Osteocyte (in vitro differentiated cells): ENCODE measurements at places on chromosomes 16 and 17. TPM values are rescaled to one million over a fixed set of nuclear protein-coding genes. Genes with fewer than 3 reads are reported as not detected.

GRCh38 chr17:63370696-63371095 is 75.4 kb downstream of the CYB561 start:
- DNase-seq: no peak

DNA sequence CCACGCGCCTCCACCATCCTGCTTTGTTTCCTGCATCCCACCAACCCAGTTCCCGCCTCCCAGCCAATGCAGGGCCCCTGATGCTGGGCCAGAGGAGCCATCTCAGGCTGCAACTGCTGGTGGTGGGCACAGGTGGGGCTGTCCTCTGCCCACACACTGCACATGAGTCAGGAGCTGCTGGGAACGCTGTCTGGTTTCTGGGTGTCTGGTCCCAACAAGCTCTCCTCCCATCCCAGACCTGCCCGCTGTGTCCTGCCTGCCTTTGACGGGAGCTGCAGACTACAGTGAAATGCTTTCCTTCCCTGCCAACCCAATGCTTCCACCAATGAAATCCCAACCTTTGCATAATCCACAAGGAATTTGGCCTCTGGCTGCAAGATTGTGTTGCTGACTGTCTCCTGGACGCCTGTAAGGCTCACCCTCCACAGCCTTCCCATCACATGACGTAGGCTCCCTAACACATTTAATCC is 98.9 kb downstream of the N4BP1 start:
- DNase-seq: no peak

DNA sequence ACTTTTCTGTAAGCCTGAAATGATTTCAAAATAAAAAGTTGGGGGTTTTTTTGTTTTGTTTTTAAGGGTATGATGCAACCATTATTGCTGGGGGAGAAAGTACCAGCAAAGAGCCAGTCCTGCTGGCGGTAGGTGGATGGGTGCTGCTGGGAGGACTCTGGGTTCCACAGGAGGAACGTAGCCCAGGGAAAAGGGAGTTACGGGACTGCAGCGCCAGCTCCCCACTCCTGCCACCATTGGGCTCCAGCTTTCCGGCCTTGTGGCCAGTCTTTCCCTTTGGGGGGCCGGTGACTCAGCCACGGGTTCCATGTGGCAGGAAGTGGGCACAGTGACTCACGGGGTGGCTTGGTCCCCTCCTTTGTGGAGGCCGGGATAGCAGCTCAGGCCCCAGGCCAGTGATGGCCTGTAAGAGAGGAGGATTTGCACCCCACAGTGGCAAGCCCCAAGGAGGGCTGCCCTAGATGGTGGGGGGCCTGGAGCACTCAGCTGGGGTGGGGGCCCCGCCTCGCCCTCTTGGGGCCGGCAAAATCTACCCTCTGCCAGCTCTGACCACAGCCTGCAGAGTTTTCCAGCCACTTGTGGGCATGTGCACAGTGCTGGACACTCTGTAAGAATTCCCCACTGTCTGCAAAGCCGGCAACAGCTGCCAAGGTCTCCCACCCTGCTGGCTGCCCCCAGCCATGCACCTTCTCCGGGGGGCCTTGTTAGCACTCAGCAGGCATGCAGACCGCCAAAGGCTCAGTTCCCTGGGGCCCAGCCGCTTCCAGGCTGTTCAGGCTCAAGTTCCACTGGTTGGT is 30.4 kb downstream of the SOCS3 start:
- no peak for DNase-seq

DNA sequence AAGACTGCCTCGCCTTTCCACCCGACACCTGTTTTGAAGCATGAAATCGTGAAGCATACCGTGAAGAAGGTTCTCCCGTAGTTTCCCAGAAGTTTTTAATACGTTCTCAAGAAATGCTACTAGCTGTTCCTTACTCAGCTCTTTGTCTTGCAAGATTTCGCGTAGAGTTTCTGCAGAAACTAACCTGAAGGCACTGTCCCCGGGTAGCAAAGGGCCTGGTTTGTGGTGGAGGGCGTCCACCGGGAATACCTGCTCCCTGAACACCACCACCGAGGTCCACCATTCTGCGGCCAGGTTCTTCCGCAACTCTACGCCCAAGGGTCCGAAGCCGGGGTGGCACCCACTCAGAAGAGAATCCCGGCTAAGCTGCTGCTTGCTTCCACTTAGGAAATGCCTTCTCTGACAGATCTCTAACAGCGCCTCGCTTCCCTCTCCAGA is 487 bp downstream of the POLG2 start:
- no peak for DNase-seq

- DNase-seq: no peak
Observed at GRCh38 chr16:52446080-52446479, 100.9 kb downstream of the TOX3 start.

GRCh38 chr17:30534938-30535921 is 58.0 kb downstream of the GOSR1 start:
- no peak for DNase-seq

GRCh38 chr17:7849130-7849750 is 5.6 kb upstream of the TMEM88 start:
- DNase-seq: no peak

DNA sequence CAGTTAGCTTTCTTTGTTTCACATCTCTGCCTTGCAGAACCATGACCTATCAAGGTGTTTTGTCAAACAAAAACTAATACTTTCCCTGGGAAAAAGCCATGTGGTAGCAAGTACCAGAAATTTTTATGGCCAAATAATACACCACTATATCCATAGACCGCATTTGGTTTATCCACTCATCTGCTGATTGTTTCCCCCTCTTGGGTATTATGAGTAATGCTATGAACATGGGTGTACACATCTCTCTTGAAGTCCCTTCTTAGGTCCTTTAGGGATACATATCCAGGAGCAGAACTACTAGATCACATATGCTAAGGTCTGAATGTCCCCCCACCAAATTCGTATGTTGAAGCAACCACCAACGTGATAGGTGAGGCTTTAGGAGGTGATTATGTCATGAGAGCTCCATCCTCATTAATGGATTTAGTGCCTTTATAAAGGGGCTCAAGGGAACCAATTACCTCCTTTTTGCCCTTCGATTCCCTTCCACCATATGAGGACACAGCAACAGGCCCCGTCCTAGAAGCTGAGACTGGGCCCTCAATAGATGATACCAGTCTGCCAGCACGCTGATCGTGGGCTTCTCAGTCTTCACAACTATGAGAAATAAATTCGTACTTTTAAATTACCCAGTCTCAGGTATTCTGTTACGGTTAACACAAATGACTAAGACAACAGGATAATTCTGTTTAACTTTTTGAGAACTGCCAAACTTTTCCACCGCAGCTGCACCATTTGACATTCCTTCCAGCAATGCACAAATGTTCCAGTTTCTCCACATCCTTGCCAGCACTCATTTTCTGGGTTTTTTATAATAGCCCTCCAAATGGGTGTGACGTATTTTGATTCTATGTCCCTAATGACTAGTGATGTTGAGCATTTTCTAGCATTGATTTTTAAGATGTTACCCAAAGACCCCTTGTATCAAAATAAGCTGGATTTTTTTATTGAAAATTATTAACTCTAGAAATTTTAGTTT is 30.0 kb downstream of the SIAH1 start:
- DNase-seq: no peak

- no peak for DNase-seq
Observed at GRCh38 chr16:14437426-14437825, 192.6 kb downstream of the PARN start.

The PLLP gene
- total RNA-seq: 0.30 and 1.2 TPM in 2 replicates

The NEURL4 gene
- total RNA-seq: 38.0 and 45.1 TPM in 2 replicates
